ENCODE measurements at places on chromosomes 2 and 18. TPM values are rescaled to one million over a fixed set of nuclear protein-coding genes. Genes with fewer than 3 reads are reported as not detected.

DNA sequence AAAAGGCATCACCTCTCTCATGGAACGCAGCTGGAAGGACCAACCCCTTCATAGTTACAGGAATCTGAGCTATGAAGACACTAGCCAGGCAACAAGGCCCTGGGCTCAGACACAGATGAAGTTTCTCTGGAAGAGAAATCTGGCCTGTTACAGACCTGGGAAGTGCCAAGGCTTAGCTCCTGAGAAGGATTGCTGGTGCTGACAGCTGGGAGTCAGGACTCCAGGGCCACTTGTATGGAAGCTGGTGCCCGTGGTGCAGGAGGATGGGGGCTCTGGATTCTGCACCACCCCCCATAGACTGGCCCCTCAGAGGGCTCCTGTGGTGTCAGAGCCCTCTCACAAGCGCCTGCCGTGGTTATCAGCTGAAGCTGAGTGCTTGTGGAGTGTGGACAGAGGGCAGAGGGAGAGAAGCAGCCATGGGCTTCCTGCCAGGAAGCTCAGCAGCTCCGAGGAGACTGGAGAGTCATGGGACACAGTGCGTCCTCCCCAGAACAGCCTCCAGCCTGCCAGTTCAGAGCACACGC lies 87.3 kb upstream of the LCLAT1 start:
- no peak for DNase-seq
- H3K36me3 ChIP-seq: no peaks in the 10 kb centered on the region
- peaks cover 50% of the 10 kb centered on the region for H3K4me1 ChIP-seq
- H3K4me3 ChIP-seq: no peak overlapping the region
- no peaks in the 10 kb centered on the region for H3K27me3 ChIP-seq

DNA sequence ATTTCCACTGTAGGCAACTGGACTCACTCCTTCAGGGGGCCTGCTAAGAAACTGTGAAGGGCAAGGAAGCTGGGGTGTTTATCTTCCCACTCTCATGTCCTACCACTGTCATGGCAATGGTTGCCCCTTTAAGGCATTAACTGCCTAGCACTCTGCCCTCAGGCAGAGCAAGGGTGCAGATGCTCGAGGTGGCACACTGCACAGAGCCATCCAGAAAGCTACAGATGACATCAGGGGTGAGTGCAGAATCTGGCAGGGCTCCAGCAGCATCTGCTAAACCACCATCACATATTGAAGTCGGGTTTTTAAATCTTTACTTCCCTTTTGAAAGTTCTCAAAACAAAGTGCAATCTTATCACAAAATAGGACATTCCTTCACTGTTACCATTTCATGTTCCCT lies 75.4 kb downstream of the RAPGEF4 start:
- no peaks in the 10 kb centered on the region for H3K27me3 ChIP-seq
- no peak overlapping the region for H3K4me3 ChIP-seq
- DNase-seq: no peak

DNA sequence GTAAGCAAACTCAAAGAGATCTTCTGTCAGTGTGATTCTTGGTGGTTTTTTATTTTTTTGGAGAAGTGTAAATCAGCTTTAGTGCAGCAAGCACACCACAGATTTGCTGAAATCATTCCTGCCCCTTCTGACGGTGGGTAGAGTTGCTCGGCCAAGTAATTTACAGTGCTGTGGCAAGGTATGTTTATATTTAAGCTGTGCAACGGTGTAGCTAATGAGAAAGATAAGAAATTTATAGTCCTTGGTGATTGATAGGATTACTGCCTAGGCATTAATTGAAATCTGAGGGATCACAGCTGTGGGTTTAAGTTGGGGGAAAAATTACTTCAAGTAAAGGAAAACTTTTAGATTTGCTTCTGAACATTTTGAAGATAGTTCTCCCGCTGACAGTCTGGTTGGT lies 286.6 kb downstream of the AGAP1 start:
- H3K36me3 ChIP-seq: no peaks in the 10 kb centered on the region
- no peaks in the 10 kb centered on the region for H3K4me1 ChIP-seq
- DNase-seq: no peak
- H3K27me3 ChIP-seq: peaks cover 42% of the 10 kb centered on the region

DNA sequence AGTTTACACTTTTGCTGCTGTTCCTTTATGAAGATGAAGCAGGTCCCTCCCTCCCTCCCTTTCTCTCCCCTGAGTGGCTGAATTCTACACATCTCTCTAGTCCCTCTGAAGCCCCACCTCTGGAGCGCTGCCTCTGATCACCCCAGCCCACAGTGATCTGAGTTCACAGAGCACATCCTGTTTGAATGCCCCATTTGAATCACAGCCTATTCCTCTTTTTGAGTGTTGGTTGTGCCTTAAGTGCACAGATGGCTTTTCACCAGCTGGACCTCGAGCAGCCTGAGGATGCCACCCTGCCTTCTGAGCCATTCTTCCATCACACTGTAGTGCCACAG lies 87.1 kb downstream of the ITGB1BP1 start:
- no peak overlapping the region for H3K4me3 ChIP-seq
- peaks cover 11% of the 10 kb centered on the region for H3K4me1 ChIP-seq
- DNase-seq: no peak

GRCh38 chr2:113207021-113207420 lies 33.2 kb downstream of the PSD4 start:
- no peaks in the 10 kb centered on the region for H3K27me3 ChIP-seq
- H3K4me1 ChIP-seq: peaks cover 40% of the 10 kb centered on the region
- DNase-seq: no peak

DNA sequence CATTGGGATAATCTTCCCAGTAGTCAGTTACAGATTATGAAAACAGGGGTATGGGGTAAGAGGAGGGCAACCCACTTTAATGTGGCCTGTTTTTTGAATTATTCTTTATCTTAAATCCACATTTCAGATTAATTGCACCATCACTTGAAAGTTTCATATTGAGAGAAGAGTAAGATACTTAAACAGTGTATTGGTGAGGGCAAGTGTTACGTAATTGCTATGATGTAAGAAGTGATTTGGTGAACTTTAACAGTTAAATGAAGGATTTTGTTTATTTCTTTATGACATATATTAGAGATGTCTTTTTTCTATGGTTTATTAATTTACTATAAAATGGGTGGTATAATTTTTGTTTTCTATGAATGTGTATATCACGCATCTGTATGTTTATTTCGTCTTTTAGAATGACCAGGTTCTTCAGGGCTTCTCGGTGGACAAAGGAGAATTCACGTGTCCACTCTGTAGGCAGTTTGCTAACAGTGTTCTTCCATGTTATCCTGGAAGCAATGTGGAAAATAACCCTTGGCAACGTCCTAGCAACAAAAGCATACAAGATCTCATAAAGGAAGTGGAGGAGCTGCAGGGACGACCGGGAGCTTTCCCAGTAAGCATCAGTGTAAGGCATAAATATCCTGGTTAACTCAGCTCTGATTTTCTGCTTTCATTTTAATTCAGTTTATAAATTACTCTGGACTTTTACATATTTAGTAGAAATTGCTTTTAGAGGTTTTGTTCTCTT lies 171.2 kb upstream of the MYO3B start:
- no peaks in the 10 kb centered on the region for H3K27me3 ChIP-seq
- no peak overlapping the region for H3K4me3 ChIP-seq
- no peaks in the 10 kb centered on the region for H3K4me1 ChIP-seq
- H3K27ac ChIP-seq: no peak overlapping the region

GRCh38 chr18:23552505-23552904 lies 33.8 kb downstream of the NPC1 start:
- H3K4me3 ChIP-seq: no peak overlapping the region
- DNase-seq: no peak
- peaks cover 2% of the 10 kb centered on the region for H3K4me1 ChIP-seq
- peaks cover 90% of the 10 kb centered on the region for H3K36me3 ChIP-seq
- H3K27ac ChIP-seq: no peak overlapping the region

DNA sequence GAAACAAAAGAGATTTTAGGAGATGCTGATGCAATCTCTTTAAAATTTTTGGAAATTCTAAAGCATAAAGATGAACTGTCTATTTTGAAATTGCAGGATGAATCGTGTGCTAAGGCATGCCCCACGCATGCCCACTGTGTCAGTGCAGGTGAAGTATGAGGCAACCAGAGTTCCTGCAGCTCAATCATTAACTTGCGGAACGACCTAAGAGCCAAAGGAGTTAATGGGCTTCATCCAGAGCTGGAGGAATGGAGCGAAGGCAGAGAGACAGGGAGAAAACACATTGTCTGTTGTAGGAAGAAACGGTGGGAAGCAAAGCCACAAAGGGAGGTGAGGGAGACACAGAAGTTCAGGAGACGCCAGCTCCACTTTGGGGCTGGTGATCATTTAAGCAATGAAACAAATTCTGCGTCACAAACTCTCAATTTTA lies 265.2 kb downstream of the CCDC85A start:
- no peaks in the 10 kb centered on the region for H3K27me3 ChIP-seq
- H3K27ac ChIP-seq: no peak overlapping the region
- H3K36me3 ChIP-seq: no peaks in the 10 kb centered on the region
- H3K4me1 ChIP-seq: no peaks in the 10 kb centered on the region
- H3K4me3 ChIP-seq: no peak overlapping the region

- no peak overlapping the region for H3K4me3 ChIP-seq
- H3K27ac ChIP-seq: no peak overlapping the region
- peaks cover 10% of the 10 kb centered on the region for H3K36me3 ChIP-seq
- no peaks in the 10 kb centered on the region for H3K4me1 ChIP-seq
- DNase-seq: no peak
These were observed 38.9 kb upstream of the MSH6 start for GRCh38 chr2:47744074-47744473.

- peak overlapping the region; percentile 49 for H3K4me3 ChIP-seq
- H3K27me3 ChIP-seq: no peaks in the 10 kb centered on the region
- H3K36me3 ChIP-seq: peaks cover 9% of the 10 kb centered on the region
- DNase-seq: no peak
These were observed 83.9 kb downstream of the AAK1 start for GRCh38 chr2:69559442-69560146.

DNA sequence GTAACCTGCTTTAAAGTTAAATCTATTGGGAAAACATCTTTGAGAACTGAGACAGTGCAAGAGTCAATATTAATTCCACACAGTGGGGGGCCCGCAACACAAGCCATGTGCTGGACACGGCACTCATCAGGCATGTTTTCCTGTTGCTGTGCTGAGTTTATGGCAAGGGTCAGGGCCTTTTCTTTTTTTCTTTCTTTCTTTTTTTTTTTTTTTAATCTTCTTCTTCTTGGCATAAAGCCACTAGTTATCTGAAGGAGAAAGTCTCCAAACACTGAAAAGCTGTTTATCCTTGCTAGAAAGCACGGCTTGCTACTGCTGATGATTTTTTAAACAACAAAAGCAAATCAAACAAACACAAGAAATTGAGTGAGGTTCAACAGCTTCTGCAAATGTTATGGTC lies 252.1 kb downstream of the ZNF521 start:
- no peak for DNase-seq
- no peaks in the 10 kb centered on the region for H3K4me1 ChIP-seq
- no peak overlapping the region for H3K27ac ChIP-seq
- no peaks in the 10 kb centered on the region for H3K27me3 ChIP-seq
- H3K4me3 ChIP-seq: no peak overlapping the region

DNA sequence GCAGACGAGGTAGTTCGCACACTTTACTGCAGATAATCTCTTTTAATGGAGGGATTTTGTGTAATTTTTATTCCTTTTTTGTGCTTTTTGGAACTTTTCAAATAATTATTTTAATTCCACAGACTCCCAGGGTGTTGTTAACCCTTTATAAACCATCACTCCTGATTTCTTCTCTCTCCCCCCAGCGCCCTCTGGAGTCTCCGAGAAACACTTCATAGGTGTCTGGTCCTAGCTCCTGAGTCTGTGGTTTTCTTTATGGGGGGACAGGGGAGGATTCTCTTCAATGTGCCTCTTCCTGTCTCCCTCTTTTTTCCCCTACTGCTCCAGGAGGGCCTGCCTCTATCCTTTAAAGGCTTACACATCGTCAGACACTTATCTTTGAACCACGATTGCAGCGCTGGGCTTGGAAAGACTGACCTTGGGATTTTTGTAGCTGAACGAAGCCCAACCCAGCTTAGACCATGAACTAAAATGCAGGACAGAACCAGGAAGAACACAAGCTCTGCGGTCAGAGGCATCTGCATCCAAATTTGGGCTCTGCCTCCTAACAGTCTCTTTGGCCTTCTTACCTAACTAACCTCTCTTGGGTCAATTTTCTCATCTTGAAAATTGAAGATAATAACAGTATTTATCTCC lies 7.1 kb upstream of the PKDCC start:
- H3K4me3 ChIP-seq: no peak overlapping the region
- H3K36me3 ChIP-seq: peaks cover 1% of the 10 kb centered on the region
- no peak overlapping the region for H3K27ac ChIP-seq
- no peak for DNase-seq
- peaks cover 5% of the 10 kb centered on the region for H3K4me1 ChIP-seq

DNA sequence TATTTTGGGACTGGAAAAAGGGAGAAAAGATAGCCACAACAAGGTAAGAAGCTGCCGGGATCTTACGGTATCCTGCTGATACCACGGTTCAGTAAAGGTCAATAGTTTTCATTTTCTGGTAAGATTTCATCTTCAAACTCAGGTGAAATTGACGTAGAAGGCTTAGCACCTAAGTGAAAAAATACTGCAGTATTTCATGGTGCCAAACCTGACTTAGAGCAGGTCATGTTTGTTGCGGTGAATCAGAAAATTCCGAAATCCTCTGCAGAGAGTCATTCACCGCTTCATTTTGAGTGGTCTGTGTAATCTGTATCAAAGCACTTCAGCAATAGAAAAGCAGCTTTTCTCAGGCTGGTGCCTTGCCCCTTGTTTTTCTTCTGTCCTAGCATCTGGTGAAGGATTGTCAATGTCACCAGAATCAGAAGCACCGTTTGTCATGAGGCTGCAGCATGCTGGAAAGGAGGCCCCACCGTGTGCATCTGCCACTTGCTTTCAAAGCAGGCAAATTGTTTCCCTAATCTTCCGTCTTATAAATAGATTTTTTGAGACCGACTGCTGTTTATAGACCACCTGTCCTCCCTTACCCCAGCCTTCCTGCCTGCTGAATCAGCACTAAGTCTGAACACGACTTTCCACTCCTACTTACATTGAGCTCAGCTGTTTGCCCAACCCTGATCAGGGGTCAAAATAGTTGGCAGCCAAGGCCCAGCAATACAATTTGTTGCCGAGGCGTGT lies 156.3 kb downstream of the EML6 start:
- no peaks in the 10 kb centered on the region for H3K4me1 ChIP-seq
- peaks cover 4% of the 10 kb centered on the region for H3K27me3 ChIP-seq
- no peak for DNase-seq
- no peaks in the 10 kb centered on the region for H3K36me3 ChIP-seq
- H3K27ac ChIP-seq: no peak overlapping the region

Gene GNAL
- total RNA-seq: 1.1 TPM

Gene RGPD3
- total RNA-seq: 0.16 TPM

Gene ACTG2
- total RNA-seq: not detected

Gene C1QL2
- not detected for total RNA-seq

Gene CYP1B1
- 3.9 TPM for total RNA-seq

Gene OR6B2
- total RNA-seq: not detected

Gene CLEC4F
- not detected for total RNA-seq

Data from naive thymus-derived CD8-positive, alpha-beta T cell (primary cell).